NCI-H526 treated with DMSO at 0.1 percent for 48 hours (cell line): ENCODE measurements at places on chromosomes 7 and 10.

- no peak for DNase-seq
These were observed 140.9 kb downstream of the CHN2 start for GRCh38 chr7:29335188-29336083.

GRCh38 chr10:98006266-98006665 is 24.2 kb downstream of the CRTAC1 start:
- no peak for DNase-seq

DNA sequence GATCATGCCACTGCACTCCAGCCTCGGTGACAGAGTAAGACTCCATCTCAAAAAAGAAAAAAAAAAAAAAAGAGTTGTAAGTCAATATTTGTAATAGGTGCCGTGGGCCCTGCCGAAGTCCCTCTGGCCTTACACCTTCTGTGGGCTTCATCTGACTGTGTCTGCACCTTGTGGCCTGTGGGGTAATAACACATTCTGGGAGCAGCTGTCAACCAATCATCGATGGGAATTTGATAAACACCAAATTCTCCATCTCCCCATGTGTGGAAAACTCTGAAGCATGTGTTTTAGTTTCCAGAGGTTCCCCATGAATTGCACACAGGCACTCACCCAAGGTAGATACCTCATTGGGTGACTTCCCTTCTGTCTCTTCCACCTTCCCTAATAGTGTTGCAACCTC is 10.8 kb downstream of the ZNF394 start:
- DNase-seq, result no peak

DNA sequence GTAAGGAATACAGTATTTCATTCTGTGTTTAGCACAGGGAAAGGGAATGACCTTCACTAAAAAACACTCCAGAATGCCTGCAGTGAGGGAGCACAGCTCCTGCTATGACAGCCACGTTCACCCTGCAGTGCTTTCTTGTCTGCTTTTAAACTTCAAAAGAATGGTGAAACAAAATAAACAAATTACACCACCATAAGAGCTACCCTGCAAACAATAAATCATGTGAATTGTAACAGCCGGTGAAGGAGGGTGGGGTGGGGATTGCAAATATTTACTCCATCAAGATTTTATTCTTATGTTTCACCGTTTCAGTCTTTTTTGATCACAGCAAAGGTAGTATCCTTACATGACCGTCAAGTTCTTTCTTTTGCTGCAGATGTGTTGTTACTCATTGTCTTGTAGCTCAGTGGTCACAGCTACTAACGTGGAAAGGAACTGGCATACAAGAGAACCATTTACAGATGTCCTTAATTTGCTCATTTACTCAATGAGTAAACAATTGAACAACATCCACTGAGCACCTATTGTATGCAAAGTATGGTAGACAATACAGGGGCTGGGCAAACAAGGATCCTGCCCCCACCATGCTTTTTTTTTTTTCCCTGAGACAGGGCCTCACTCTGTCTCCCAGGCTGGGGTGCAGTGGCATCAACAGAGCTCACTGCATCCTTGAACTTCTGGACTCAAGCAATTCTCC is 4.1 kb upstream of the CHN2 start:
- peak; percentile 76 for DNase-seq

DNA sequence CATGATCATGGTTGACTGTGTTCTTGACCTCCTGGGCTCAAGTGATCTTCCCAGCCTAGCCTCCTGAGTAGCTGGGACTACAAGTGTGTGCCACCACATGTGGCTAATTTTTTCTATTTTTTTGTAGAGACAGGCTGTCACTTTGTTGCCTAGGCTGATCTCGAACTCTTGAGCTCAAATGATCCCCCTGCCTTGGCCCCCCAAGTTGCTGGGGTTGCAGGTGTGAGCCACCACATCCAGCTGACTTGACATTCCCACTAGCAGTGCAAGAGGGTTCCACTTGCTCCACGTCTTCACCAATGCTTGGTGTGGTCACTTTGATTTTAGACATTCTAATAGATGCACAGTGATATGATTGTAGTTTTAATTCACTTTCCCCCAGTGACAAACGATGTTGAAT is 25.1 kb downstream of the CYP26A1 start:
- DNase-seq, result no peak

GRCh38 chr7:139702313-139702731 is 75.5 kb downstream of the HIPK2 start:
- no peak for DNase-seq

DNA sequence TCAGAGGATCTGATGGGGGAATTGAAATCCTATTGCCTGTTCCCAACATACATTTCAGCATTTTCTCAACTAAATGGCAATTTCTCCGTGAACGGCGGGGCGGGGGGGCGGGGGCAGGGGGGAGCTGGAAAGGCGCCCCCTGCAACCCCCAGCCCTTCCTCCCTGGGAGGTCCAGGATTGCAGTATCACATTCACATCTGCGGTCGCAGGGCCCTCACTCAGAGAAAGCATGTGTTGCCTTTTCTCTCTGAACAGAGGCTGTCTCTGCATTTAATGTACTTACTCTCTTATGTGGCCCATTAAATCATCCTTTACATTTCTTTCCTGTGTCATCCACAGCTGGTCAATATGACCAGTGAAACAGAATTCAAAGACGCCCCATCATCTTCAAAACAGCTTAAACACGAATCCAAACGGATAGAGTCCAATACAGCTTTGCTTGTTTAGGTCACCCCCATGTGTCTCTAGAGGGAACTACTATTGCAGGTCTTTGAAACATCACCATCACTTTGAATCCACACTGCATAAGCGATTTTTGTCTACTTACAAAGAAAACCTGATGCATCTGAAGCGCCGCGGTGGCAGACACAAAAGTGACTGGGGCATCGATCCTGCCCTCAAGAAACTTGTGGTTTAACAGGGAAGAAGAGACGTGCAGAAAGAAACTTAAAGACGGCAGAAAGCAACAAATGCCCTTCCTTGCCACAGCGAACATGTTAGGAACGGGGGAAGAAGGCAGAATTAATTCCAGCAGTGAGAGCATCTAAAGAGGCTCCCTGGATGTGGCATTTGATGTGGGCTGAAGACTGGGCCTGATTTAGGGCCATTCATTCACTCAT is 17.0 kb upstream of the ECHDC3 start:
- peak; percentile 6 for DNase-seq

- DNase-seq, result no peak
These were observed 164.6 kb downstream of the TRIL start for GRCh38 chr7:28793381-28794085.

DNA sequence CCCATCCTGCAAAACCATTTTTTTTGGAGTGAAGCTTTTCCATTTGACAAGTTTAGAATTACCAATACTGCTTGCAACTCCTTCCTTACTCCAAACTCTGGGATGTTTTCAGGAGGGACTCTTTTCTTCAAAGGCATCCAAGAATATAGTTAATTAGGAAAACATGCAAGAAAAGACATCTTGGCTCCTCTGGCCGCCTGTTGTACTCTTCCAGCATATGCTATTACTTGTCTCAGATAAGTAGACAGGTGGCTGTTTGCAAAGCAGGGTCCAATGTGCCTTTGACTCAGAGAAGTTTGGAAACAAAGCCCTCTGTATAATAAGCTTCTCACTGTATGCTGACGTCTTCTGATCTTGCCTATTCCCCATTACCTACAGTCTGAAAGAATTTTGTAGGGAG is 746.5 kb downstream of the AUTS2 start:
- no peak for DNase-seq

GRCh38 chr10:128203028-128203427 is 76.8 kb upstream of the MKI67 start:
- no peak for DNase-seq

GRCh38 chr7:124101173-124101768 is 68.4 kb upstream of the TMEM229A start:
- DNase-seq, result no peak

DNA sequence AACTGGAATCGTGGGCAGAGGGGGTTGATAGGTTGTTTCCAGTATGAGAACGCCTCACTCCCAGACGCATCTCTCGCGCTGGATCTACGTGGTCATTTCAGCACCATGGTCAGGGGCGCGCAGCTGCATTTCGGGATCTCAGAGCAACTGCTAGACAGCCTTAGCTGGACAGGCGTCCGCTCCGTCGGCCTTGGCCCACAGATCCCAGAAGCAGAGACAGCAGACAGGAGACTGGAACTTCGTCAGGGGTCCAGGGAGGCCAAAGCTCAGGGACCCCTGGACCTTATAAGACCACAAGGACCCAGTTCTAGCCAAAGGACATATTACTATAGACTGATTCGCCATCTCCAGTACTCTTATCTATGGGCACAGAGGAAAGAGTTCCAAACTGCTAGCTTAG is 5.3 kb downstream of the NEUROG3 start:
- DNase-seq, result no peak
